Dermis blood vessel endothelial cell (primary cell): ENCODE measurements at places on chromosomes 16 and 17. TPM values are rescaled to one million over a fixed set of nuclear protein-coding genes. Genes with fewer than 3 reads are reported as not detected.

GRCh38 chr16:3198334-3199072, 10.5 kb downstream of the OR1F1 start:
- no peak for DNase-seq

Gene TMC5
- total RNA-seq = 0.05 TPM in 1 of 2 replicates, not detected in the other

Gene PFN1
- total RNA-seq = 298 and 729 TPM in 2 replicates

GRCh38 chr16:88065747-88066142, 114.5 kb downstream of the BANP start:
- no peak for DNase-seq

Gene PRSS36
- total RNA-seq = 0.51 TPM in 1 of 2 replicates, not detected in the other

Gene CSNK1D
- 39.3 and 69.2 TPM in 2 replicates for total RNA-seq

GRCh38 chr17:55530064-55530463, 18.8 kb upstream of the SMIM36 start:
- no peak for DNase-seq

- peak; percentile 46 for DNase-seq
Observed at GRCh38 chr17:46841561-46842379, 9.6 kb upstream of the WNT9B start.

DNA sequence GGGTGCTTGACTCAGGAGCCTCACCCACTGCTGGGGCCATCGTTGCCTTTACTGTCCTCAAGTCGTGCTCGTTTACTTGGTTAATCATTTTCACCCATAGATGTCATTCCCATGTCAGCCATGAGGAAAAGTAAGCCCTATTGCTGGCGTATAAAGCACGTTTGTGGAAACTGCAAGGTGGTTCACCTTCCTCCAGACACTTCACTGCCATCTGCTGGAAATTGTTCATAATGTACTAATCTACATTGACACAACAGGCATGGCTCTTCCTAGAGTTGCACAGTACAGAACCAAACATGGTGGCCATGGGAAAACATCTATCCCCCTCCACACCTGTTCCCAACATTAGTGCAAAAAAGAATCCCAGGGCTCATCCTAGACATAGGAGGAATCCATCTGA, 116.6 kb downstream of the ZNF18 start:
- DNase-seq = peak; percentile 64

Gene SP6
- total RNA-seq = 3.1 and 4.8 TPM in 2 replicates

GRCh38 chr16:72198771-72199201, 26.8 kb upstream of the PMFBP1 start:
- no peak for DNase-seq

- no peak for DNase-seq
Observed at GRCh38 chr17:30212750-30213149, 22.7 kb downstream of the SLC6A4 start.

DNA sequence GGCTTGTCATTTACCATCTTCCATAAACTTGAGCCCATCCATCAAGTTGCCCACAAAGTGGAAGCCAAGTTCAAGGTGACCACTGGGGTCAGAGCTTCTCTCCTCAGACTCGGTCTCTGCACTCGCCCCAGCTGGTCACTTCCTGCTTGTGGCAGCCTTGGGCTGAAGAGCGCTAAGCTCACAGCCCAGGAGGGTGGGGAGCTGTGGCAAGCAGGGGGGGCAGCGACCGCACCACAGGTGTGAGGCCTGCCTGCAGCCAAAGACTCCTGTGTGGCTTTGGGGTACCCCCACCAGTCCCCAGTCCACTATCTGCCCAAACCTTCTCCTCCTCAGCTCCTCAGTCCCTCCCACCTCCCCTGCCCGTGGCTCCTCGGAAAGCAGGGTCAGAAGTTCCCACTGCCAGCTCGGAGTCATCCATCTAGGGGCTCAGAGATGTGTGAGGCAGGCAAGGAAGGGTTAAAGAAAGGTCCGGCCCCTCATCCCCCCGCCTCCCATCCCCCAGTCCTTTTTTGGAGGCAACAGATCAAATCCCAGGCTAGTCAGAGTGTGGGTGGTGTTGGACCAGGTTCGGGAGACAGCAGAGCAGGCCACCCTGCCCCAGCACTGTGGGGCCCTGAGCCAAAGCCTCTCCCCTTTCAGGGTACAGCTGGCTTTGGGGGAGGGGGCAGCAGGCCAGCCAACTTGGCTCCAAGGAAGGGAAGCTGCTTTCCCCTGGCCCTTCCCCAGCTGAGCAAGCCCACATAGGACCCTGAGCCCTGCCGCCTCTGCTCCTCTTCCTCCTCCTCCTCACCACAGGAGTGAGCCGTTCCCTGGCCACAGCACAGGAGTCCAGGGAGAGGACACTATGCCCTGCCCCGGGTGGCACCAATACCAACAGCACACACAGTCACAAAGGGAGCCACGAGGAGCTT, 3.2 kb downstream of the CSF3 start:
- DNase-seq = peak; percentile 38

DNA sequence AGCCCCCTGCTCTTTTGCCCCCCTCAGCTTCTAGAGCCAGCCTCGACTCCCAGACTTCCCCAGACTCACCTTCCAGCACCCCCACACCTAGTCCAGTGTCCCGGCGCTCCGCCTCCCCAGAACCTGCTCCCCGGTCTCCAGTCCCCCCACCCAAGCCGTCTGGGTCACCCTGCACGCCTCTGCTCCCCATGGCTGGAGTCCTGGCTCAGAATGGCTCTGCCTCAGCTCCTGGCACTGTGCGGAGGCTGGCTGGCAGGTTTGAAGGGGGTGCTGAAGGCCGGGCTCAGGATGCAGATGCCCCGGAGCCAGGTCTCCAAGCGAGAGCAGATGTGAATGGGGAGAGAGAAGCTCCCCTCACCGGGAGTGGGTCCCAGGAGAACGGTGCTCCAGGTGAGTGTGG, 2.2 kb downstream of the ARHGEF15 start:
- no peak for DNase-seq

GRCh38 chr16:29698484-29699323, 19.7 kb downstream of the QPRT start:
- no peak for DNase-seq

Gene EFCAB5
- total RNA-seq = 0.17 and 0.70 TPM in 2 replicates

DNA sequence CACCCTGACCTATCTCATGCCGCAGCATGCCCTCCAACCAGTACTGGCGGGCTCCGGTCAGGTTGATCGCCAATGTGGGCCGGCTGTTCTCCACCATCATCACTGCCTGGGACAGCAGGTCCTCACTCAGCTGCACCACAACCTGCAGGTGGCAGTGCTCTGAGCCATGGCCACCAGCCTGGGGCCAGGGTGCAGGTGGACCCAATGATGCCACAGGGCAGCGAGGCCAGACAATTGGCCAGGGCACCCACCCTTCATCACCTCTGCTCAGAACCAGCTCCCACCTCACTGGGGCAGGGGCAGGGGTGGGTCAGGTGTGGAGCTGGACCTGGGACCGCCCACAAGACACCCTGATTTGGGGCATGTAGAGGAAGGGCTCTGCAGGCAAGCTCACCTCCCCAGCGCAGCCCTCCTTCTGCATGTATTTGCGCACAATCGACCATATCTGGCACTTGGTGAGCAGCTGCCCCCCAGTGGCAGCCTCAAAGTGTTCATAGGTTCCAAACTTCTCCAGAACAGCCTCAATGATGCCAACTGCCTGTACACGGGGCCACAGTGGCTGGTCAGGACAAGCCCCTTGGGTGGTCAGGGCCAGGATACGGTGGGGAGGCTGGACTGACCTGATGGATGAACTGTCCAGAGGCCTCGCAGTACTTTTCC, 4.2 kb downstream of the MATCAP1 start:
- DNase-seq = peak; percentile 39
